Progenitor cell of endocrine pancreas (in vitro differentiated cells): ENCODE measurements at places on chromosomes 6 and 20.

- DNase-seq = no peak
Measured at GRCh38 chr6:36957773-36958271, 3.3 kb downstream of the PI16 start.

GRCh38 chr20:62650551-62651284 lies 8.4 kb downstream of the SLCO4A1 start:
- no peak for DNase-seq

- no peak for DNase-seq
Measured at GRCh38 chr6:106256201-106256968, 69.2 kb downstream of the ATG5 start.

- no peak for DNase-seq
Measured at GRCh38 chr6:40460380-40460779, 126.8 kb downstream of the LRFN2 start.

DNA sequence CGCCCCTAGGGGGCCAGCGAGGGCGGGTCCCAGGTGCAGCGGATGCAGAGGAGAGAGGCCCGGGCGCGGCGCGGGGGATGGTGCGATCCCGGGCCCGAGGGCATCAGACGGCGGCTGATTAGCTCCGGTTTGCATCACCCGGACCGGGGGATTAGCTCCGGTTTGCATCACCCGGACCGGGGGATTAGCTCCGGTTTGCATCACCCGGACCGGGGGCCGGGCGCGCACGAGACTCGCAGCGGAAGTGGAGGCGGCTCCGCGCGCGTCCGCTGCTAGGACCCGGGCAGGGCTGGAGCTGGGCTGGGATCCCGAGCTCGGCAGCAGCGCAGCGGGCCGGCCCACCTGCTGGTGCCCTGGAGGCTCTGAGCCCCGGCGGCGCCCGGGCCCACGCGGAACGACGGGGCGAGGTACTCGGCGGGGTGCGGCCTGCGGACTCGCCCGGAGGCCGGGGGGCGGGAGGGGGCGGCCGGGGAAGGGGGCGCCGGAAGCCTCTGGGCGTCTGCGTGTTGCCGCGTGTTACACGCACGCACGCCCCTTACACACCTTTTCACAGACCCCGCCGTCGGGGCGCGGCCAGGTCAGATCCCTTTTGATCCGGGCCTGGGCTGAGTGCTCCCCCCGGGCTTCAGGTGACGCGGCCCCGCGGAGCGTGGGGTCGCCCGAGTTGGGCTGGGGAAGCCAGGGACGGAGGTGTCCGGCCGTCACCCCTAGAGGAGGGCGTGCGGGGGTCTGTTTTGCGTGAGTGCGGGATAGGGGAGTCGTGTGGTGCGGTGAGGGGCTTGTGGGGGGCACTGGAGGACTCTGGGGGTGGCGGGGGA lies 412 bp downstream of the TRIB3 start:
- DNase-seq = peak; percentile 65

GRCh38 chr20:37526238-37526838 lies 1.3 kb downstream of the BLCAP start:
- DNase-seq = no peak

DNA sequence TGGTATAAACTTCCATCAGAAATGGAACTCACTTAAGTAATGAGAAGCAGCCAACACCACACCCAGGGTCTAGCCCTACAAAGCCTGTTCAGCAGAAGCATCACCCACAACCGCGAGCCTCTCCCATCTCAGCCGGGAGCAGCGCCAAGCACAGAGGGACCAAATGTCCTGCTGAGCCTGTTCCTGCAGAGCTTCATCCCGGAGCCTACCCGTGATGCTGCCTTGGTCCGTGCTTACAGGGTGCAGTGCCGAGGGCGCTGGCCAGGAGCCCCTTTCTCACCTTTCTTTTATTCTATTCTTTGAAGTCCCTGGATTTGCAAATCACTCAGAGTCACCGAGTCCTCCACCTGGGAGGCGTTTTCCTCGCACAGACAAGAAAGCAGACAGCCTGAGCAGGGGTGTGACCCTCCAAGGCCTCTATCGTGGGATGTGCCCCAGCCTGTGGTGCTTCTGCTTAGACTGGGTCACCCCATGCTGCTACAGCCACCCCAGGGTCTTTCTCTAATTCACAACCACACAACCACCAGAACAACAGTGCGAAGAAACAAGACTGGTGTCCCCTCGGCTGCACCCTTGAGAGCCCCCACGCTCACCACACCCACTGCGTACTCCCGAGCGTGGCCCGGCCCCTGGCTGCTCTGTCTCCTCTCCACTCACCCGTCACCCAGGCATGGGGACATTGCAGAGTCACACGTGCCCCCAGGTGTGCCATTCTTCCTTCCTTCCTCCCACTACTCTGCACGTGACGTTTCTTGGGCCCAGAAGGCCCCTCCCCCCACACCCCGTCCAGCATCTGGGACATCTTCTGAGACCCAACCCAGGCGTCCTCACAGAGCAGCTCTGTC lies 92.2 kb upstream of the MPC1 start:
- no peak for DNase-seq

DNA sequence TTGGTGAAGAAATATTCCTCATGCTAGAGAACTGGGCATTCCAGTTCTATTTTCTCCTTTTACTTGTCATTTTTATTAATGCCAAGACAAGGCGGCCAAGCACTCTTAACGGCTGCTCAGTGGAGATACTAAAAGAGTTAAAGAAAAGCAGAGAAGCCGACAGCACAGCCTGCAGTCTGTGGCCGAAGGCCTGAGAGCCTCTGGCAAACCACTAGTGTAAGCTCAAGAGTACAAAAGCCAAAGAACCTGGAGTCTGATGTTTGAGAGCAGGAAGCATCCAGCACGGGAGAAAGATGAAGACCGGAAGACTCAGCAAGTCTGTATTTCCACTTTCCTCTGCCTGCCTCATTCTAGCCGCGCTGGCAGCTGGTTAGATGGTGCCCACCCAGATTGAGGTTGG lies 167.1 kb upstream of the FUT9 start:
- no peak for DNase-seq
